ENCODE measurements at places on chromosomes 1 and 21.

GRCh38 chr1:111690306-111690617 lies 48.9 kb downstream of the INKA2 start:
- DNase-seq: no peak

DNA sequence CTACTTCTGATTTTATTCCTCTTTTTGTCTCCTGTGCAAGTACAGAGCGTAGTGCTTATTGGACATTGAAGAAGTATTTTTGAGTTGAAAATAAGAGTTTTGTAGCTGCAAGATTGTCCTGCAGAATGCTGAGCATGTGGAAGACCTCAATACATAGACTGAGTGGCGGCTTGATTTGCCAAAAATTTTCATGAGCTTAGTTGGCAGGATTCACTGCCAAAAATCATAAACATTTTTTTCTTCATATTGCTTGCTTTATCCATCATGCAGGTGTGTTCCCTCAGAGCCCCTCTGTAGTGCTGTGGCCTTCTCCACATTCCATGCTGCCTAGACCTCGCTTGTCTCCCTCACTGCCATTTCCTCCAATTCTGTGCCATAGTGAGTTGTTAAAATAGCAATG lies 100.1 kb downstream of the DUSP10 start:
- no peak for DNase-seq

DNA sequence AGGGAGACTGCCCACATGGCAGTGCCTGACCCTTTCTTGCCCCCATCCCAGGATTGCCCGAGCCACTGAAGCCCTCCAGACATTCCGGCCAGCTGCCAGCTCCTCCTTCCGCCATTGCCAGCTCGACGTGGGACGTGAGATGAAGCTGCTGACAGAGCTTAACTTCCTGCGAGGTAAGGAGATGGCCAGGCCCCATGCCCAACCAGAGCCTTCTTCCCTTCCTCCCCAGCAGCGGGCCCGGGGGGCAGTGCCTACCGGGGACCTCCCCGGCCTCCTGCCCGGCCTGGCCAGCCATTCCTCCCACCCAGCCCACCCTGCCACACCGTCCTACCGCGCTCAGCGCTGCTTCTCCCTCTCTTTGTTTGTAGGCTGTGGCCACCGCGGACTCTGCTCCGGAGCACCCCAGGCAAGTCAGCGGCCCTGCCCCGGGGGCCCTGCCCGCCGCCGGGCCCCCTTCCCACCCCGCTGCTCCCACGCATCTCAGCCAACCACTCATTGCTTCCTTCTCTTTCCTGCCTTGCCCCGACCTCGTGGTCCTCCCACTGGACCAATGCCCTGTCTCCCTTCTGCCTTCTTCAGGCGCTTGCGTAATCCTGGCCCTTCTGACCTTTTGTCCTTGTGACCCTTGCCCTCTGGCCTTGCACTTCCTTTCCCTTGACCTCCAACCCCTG lies 4.9 kb downstream of the TRIM46 start:
- no peak for DNase-seq

DNA sequence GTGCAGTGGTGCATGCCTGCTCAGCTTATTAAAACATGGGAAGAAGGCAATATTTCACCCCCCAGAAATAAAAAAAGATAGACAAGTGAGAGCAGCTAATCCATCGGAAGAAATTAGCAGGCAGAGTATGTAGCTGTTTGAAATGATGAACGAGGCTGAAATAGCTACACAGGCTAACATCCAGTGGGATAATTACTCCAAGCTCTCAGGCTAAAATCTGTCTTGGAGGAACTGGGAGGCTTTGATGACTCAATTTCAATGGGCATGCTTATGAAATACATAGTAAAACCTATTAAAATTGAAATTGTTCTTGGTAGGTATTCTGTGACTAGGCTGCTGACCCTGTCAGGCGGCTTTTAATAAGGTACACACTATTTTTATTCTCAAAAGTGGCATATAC lies 84.1 kb upstream of the RRP15 start:
- DNase-seq: no peak

DNA sequence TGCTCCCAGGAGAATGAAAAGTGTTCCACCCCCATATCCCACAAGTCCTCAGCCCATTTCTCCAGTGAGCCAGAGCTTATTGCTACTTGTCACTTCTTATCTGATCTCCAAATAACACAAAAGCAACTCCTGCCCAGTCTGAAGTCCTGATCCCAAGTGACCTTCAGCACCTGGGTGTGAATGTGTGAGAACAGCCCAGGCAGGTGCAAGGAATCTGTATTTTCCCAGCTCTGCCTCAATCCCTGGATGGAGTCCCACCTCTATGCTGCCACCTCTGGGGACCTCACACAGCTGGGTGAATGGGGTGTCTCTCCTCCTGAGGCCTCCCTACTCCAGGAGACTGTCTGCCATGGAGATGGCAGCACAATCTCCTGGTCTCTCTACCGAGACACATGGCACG lies 402.4 kb upstream of the PROX1 start:
- DNase-seq: no peak

- DNase-seq: no peak
Observed at GRCh38 chr21:33940164-33940880, 24.7 kb upstream of the ATP5PO start.

DNA sequence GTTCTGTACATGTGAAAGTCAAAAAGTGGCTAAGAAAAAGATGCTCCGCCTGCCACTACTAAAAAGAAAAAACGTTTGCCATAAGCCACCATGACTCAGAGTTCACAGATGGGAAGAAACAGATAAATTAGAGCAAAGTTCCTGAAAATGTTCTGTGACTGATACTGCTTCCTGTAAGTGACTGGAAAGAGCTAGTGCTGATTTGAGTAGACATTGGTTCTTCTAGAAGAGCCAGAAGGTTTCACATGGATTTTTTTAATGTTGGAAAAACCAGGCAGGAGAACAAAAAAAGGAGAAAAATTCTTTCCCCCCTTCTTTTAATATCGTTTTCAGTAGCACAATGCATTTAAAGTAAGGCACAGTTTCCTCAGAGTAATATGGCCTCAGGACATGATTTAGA lies 221.4 kb downstream of the HLX start:
- DNase-seq: no peak

- no peak for DNase-seq
Observed at GRCh38 chr1:39091845-39092645, 65.9 kb downstream of the NDUFS5 start.

- no peak for DNase-seq
Observed at GRCh38 chr1:68479501-68479900, 17.4 kb downstream of the DEPDC1 start.

- DNase-seq: no peak
Observed at GRCh38 chr1:106548726-106549125, 507.7 kb upstream of the PRMT6 start.

GRCh38 chr1:233689017-233689747 lies 75.3 kb downstream of the KCNK1 start:
- DNase-seq: no peak

- no peak for DNase-seq
Observed at GRCh38 chr1:6592441-6592840, 10.2 kb downstream of the KLHL21 start.

DNA sequence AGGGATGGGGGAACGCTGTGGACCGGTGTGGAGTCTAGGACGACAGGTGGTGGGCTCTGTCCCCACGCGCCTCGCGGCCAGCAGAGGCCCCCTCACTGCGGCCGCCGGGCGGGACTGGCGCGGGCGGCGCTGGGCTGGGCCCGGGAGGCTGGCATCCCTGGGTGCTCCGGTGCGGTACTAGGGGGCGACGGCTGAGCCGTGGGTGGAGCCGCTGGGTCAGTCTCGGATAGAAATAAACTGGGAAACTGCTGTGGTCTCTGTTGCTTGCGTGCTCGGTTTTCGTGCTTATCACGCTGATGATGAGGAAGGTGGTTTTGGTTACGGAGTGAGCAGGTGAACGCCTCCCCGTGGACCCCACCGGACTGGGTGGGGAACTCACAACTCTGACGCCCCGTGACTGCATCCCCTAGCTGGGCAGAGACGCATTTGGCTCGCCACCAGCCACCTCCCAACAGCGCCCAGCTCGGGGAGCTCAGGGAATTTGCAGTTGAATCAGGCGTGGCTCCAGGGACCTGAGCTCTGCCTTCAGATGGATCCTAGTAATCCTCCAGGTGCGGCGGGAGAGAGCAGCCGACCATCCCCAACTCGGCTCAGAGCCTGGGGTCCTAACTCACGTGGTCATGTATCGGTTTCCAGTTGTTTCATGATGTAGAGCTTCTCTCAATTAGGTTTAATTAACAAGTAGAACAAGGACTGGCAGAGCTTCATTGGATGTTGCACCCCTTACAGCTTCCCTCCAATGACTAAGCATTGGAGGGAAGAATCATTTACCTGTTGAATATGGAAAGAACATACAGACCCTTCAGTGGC lies 32.1 kb downstream of the HSD17B7 start:
- peak; percentile 70 for DNase-seq

- DNase-seq: no peak
Observed at GRCh38 chr1:17137441-17137840, 18.2 kb upstream of the PADI2 start.

DNA sequence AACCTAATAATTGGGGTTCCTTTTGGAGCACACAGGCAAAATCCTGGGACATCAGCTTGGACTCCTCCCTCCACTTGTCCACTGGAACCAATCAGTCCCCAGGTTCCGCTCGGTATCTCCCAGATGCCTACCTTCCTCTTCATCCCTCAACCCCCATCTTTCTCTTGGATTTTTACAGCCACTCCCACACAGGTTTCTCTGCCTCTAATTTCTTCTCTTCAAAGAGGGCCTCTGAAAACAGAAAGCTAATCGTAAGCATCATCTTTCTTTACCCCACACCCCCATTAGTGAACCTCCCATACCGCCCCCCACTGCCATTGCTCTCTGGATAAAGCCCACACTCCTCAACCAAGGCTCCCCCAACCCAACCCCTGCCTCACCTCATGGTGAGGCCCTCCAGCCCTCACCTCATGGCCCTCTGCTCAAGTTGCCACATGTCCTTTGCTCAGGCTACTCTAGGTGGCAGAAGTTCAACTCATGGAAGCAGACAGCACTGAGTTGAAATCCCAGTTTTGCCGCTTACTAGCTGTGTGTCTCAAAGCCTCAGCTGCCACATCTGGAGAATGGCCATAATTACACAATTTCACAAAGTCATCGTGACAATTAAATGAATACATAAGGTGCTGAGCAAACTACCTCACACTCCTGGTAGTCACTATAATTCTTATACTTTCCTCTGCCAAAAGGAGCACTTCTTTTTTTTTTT lies 18.1 kb upstream of the WASF2 start:
- DNase-seq: no peak

GRCh38 chr1:56034222-56034621 lies 545.1 kb downstream of the PLPP3 start:
- no peak for DNase-seq

GRCh38 chr1:54112027-54112426 lies 40.8 kb downstream of the CDCP2 start:
- DNase-seq: no peak

- peak; percentile 69 for DNase-seq
Observed at GRCh38 chr1:248858891-248859889, at the start of gene ZNF692. ZNF692 (minus strand) TSS chr1:248859085; CDS start chr1:248858309, 776 bp downstream.

GRCh38 chr1:109764561-109765482 lies 1.1 kb upstream of the EPS8L3 start:
- DNase-seq: no peak

GRCh38 chr1:208170252-208170651 lies 73.9 kb downstream of the PLXNA2 start:
- DNase-seq: no peak

DNA sequence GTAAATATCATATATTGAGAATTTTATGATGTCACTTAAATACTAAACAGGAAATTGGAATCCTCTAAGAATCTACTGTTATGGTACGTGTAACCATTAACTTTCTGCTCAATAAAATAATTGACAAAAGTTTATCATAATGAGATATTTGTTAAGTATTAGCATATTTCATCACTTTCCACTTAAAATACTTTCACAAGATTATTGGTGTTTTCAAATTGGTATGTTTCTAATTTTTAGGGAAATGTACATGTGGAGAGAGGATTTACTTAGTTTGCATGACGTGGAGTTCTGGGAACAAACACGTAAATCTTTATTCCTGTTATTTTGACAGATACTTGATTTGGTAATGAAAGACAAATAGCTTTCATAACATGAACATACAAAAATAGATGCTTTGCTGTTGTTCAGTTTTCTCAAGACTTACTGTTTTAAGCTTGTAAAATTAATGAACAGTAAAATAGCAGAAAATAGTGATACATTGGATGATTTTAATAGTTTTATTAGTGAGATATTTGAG lies 1.6 kb downstream of the SRSF11 start:
- DNase-seq: no peak

- no peak for DNase-seq
Observed at GRCh38 chr1:74584185-74584584, 71.8 kb upstream of the LRRC53 start.

- no peak for DNase-seq
Observed at GRCh38 chr1:195345149-195345548, 1263.1 kb downstream of the KCNT2 start.

DNA sequence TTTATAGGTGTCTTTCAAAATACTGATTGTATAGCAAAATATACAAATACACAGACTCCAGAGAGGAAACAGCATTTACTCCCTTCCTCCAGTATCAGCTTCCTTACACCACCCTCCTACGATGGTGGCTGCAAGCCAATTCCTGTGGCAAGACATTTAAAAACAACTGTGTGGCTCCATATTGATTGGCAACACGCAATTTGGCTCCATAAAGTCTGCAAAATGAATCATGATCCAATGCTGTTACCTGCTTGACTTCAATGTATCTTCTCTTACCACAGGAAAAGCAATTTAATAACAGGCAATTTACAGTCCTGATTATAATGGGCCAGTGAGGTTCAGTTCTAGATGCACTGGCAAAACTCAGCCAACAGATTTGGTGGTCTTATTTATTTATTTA lies 19.7 kb upstream of the ATP6V1G3 start:
- DNase-seq: no peak

All from NCI-H510A treated with DMSO at 0.1 percent for 48 hours (cell line).